ENCODE measurements at places on chromosomes 2 and 18.
A peak's percentile ranks its signal among the peaks of the same experiment; 100 is the strongest.

GRCh38 chr2:109157563-109158105 is 28.6 kb downstream of the SH3RF3 start:
- no peak for DNase-seq

DNA sequence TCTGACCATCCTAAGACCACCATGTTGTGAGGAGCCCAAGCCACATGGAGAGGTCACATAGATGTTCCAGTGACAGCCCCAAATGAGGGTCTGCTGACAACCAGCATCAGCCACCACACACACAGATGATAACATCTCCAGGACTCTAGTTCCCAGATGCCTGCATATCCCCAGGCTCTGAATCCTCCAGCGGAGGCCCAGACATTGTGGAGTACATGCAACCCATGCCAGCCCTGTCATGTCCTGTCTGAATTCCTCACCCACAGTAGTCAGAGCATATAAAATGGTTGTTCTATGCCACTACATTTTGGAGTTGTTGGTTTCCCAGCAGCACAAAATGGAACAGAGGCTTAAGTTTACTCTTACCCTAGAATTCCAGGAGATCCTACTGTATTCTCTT is 122.0 kb upstream of the SLC35G4 start:
- DNase-seq = no peak

- DNase-seq = peak; percentile 27
Measured at GRCh38 chr18:11947214-11948191, 33.8 kb upstream of the IMPA2 start.

- no peak for DNase-seq
Measured at GRCh38 chr2:215557701-215558100, 121.8 kb upstream of the FN1 start.

DNA sequence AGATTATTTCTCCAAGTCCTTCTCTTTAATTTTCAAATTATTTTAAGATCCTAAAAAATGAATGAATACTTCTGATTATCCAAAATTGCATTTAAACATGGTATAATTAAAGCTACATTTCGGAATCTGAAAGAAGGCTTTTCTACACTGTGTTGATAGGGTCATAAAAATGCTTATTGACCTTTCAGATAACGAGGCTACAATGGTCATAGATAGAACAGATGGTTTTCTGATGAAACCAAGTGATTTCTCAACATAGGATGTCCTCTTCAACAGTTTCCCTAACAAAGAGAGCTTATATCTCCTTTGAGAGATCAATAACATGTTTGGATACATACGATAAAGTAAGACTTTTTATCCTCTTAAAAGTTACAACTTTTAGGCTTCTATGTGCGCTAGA is 201.1 kb downstream of the PTH2R start:
- DNase-seq = no peak

DNA sequence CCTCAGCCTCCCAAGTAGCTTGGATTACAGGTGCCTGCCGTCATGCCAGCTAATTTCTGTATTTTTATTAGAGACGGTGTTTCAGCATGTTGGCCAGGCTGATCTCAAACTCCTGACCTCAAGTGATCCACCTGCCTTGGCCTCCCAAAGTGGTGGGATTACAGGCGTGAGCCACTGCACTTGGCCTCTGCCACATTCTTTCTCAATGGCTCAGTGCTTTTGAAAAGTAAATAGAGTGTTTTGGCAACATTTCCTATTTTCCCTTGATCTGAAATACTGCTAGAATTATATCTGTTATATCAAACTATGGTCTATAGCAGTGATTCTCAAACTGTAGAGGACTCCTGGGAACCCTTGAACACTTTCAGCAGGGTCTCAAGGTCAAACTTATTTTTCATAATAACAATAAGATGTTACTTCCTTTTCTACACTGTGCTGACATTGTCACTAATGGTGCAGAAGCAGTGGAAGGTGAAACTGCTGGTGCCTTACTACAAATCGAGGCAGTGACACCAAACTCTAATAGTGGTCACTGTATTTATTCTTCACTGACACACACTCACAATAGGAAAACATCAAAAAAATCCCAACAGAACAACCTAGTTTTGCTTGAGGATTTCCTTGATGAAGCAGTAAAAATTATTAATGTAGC is 10.6 kb downstream of the DAW1 start:
- DNase-seq = no peak

DNA sequence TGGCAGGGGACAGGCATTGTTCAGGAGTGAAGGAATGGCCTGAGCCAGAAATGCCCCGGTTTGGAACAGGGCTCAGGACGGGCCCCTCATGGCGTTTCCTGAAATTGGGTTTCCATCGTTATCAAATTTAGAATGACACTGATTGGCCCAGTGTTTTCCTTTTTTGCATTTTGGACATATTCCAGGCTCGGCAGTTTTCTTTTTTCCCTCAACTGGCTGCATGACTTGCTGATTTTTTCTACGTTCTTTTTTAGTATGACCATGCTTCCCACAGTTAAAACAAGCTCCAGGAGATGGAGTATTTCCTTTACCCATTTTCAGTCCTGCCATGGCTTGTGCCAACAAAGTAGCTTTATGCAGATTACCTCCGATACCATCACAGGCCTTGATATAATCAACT is 20.4 kb upstream of the LYG2 start:
- no peak for DNase-seq

GRCh38 chr2:25302758-25303375 is 38.9 kb downstream of the DNMT3A start:
- no peak for DNase-seq

DNA sequence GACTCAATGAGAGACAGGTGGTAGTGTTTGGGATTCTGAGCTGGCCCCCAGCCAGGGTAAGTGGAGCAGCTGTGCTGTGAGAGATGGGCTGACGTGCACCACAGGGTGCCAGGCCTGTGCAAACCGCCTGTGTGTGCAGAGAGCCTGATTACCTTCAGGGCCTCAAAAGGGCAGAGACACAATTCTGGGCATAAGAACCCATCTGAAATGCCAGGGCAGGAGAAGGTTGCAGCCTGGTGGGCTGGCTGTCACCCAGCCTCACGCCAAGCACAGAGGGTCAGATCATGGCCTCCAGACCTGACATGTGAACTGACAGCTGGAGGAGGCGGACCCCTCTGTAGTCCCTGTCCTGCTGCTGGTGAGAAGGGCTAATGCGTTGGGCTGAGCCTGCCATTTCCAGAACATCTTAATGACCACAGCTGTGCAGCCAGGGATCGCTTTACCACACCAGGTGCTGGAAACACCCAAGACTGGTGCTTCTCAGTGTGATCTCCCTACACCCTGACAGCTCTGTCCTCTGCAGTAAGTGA is 100.9 kb downstream of the ARL4C start:
- DNase-seq = no peak

DNA sequence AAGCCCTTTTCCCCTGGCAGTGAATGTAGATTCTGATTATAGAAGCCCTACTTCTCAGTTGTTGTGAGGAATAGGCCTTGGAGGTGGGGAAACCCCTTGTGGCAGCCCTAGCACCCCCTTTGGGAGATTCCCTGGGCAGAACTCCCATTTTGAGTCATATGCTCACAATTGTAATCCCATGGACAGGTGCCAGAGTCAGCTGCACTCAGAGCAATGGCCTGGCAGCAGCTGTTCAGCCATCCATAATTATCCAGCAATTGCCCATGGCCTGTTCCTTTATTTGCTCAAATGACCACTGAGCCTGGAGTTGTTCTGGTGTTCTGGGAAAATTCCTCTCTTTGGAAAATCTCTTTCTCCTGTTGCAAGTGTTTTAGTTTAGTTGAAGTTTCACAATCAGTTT is 71.7 kb downstream of the PTRHD1 start:
- no peak for DNase-seq

All from stimulated activated CD8-positive, alpha-beta memory T cell treated with anti-CD3 and anti-CD28 coated beads, Interleukin-12 subunit alpha, Interleukin-12 subunit beta, amount 100 ng/mL, for 1 hour (primary cell).